ENCODE measurements at places on chromosomes 12 and 14.
A peak's percentile ranks its signal among the peaks of the same experiment; 100 is the strongest.

DNA sequence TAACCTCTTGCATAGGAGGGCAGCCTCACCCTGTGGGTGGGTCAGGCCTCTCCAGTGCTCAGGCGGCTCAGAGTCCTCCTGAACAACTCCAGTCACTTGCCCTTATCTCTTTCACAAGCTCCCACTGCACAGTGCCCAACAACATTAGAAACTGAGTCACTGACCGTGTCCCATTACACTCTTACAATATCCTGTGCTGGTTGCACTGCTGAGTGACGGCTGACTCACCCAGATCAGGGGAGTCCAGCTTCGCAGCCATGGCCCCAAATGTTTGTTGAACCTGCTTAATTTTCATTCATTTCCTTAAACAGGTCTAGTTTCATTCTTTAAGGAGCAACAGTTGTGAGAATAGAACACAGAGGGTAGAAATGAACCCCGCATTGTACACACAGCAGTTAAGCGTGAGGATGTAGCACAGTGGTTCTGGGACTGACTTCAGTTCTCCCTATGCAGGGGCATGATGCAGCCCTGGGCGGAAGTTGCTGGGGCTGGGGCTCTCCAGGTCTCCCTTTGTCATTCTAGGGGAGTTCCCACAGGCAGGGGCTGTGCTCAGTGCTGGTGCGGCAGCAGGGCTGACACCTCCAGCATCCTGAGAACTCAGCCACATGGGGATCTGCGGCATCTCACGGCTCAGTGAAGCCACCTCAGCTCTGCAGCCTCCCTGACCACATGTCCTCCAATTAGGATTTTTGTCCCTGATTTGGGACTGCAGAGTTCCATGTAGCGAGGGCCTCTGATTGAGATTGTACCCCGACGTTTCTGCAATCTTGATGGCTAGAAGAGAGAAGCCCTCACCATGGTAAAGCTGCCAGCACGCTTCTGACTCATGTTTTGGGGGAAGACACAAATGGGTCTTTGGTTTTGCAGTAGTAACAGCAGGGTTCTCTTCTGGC lies 16.1 kb downstream of the GPR68 start:
- DNase-seq = peak; percentile 45

DNA sequence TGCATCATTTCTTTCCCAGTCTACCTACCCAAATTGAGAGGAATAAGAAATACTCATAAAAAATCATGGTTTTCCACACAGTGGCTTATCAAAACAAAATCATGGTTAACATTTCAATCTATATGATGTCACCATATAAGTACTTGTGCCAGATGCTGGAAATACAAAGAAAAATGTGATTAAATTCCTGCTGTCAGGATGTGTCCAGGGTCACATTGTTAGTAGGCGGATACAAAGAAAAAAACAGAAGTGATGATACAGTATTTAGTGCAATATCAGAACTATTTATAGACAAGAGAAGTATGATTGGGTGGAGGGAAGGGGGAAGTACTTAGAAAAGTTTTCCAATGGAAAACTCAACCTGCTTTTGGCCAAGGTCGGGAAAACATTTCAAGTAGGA lies 47.0 kb upstream of the OR6J1 start:
- DNase-seq = no peak

- DNase-seq = no peak
Observed at GRCh38 chr14:78016532-78016931, 153.6 kb upstream of the NRXN3 start.

DNA sequence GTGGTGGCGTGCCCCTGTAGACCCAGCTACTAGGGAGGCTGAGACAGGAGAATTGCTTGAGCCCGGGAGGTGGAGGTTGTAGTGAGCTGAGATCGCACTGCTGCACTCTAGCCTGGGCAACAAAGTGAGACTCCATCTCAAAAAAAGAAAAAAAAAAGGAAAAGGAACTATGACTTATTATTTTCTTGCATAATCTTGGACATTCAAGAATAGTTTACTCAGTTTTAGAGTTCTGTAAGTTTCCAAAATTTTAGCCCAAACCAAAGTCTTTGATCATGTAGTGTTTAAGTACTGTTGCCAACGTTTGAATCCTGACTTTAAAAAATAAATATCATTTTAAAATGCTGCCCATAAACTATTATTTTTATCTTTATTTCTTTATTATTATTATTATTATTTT lies 6.2 kb downstream of the PSMA6 start:
- DNase-seq = no peak

- DNase-seq = no peak
Observed at GRCh38 chr12:127823801-127824200, 443.2 kb upstream of the TMEM132C start.

DNA sequence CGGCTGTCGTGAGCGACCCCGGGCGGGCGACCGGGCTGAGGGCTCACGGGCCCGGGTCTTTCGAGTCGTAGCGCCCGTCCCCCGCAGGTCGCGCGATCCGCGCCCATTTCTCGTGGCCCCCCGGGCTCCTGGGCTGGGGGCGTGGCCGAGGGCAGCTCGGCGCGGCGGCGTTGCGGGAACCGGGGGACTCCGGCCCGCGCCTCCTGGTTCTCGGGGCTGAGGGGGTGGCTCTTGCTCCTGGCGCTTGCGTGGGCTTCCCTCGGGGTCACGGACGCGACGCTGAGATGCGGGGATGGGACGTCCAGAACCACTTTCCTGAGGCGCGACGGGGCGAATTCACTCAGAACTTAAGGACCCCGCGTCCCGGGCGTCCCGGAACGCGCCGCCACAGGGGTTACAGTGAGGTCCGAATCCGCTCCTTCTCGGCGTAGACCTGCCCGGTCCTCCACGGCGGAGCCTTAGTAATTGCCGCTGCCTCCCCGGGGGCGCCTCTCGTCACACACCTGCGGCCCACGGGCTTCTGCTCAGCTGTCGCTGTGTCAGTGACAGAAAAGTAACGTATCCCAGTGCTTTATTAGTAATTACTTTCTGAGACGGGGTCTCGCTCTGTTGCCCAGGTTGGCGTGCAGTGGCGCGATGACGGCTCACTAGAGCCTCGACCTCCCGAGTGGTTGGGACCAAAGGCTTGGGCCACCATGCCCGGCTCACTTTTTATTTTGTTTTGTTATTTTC lies 606 bp downstream of the EP400 start:
- DNase-seq = peak; percentile 19

DNA sequence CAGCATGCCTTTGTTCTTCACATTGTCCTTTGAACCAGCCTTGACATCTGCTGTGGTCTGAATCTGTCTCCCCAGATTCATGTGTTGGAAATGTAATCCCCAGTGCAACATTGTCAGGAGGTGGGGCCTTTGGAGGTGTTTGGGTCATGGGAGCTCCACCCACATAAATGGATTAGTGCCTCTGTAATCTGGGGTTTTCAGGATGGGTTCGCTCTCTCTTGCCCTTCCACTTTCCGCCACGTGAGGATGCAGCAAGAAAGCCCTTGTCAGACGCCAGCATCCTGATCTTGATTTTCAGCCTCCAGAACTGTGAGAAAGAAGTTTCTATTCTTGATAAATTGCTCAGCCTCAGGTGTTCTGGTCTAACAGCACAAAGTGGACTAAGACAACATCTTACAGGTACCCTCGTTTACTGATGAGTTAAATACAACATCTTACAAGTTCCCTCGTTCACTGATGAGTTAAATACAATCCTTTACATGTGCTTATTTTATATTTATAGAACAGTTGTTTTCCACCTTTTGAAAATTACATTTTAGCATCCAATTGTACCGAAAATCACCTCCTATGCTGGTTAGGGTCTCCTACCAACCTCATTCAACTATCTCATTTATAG lies 54.4 kb upstream of the RIMBP2 start:
- DNase-seq = no peak

- DNase-seq = no peak
Observed at GRCh38 chr14:50603565-50603964, 43.6 kb downstream of the ATL1 start.

GRCh38 chr12:112325622-112326207 lies 56.5 kb downstream of the HECTD4 start:
- no peak for DNase-seq

GRCh38 chr14:98028162-98028561 lies 1231.0 kb downstream of the VRK1 start:
- no peak for DNase-seq

DNA sequence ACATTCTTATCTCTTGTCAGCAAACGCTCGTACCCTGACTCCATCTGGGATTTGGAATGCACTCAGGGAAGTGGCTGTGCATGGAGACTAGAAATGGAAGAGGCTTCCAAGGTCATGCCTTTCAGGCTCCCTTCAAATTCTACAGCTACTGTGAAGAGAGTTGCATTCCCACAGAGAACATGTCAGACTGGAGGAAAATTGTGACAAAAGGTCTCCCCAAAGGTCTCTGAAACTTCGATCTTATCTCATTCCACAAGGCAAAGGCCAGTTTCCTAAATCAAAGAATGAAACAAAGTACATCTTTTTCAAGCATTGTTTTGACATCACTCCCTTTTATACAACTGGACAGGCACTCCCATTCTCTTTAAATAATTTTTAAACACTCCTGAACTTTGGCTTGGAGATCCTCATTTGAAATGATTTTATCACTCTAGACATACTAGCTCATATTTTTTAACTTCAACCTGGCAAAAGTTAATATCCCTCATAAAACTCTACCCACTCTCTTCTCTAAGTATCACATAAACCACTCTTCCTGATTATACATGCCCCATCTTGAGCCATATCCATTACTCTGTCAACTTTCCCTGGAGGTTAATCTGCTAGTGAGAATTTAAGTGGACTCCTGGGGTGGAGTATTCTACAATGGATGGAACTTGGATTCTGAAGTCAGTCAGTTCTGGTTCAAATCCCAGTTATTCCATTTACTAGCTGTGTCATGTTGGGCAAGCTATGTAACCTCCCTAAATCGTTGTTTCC lies 218.1 kb upstream of the HMGA2 start:
- no peak for DNase-seq
